ENCODE measurements at places on chromosomes 5 and 9.

DNA sequence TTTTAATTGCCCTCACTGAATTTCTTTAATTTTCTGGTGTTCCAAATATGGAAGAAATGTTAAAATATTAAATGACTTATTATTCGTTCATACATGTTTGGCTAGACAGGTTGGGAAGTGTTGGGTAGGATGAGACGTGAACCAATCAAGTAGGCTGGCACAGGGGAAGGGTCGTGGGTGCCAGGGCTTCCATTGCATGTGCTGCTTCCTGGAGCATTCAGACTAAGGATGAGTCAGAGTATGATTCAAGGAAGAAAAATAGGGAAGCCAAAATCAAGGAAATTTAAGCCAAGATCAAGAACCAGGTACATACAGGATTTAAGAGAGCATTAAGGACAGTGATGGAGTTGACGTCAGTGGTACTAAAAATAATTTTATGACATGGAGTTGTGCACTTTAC, 2068.0 kb downstream of the MAT2B start:
- DNase-seq, result peak; percentile 42

DNA sequence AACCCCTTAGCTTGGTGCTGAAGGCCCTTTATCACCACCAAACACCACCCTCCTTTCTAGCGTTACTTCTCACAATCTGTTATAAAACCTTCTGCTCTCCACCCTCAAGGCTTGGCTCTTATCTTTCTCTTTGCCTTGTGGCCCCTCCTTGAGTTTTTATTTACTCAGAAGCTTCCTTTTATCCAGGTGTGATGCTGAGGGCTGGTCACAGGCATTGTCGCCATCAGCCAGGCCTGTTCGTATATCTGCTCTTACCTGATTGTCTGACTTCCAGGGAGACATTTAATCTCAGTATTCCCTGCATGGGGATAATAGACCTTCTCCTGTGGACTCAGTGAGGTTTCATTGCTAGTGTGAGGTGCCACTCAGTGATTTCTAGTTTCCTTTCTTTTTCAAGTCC, 34.2 kb downstream of the MEGF10 start:
- DNase-seq, result no peak

- DNase-seq, result peak; percentile 88
Observed at GRCh38 chr9:136564379-136564988, 18.6 kb upstream of the NOTCH1 start.

GRCh38 chr9:87528969-87529368, 31.3 kb downstream of the DAPK1 start:
- no peak for DNase-seq

DNA sequence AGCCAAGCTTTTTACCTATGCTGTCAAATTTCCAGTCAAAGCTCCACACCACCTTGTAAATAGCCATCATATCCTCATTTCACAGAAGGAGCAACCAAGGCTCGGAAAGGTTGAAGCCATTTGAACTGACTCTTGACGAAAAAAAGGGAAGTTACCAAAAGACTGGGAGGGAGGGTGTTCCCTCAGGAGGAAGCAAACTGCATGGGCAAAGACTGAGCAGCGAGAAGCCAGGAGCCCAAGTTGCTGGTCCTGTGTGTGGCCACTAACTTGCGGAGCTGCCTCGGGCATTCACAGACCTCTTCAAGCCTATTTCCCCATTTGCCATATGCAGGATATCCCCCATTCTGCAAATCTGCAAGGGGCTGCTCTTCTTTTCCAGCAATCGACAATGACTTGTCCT, 37.4 kb downstream of the TTLL11 start:
- no peak for DNase-seq

DNA sequence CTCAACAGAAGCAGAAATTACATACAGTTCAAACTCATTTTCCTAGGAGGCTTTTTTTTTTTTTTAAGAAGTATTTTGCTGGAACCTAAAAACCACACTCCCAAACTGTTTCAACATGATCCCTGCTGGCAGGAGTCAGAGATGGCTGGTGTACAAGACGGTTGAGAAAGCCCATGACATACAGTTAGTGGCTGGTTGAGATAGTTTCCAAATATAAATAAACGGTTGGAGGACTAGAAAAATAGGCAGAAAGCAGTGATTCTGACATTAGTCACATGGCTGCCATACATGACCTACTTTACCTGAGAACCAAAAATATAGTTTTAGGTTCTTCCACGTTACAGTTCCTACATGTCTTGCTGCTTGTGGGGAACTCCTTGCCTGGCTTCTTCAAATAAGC, 31.7 kb upstream of the BASP1 start:
- DNase-seq, result peak; percentile 83

- DNase-seq, result no peak
Observed at GRCh38 chr5:82375488-82376244, 97.5 kb upstream of the RPS23 start.

GRCh38 chr9:92639124-92639523, 30.8 kb downstream of the IPPK start:
- DNase-seq, result no peak

GRCh38 chr5:92939428-92939827, 641.6 kb downstream of the NR2F1-AS1 start:
- no peak for DNase-seq

DNA sequence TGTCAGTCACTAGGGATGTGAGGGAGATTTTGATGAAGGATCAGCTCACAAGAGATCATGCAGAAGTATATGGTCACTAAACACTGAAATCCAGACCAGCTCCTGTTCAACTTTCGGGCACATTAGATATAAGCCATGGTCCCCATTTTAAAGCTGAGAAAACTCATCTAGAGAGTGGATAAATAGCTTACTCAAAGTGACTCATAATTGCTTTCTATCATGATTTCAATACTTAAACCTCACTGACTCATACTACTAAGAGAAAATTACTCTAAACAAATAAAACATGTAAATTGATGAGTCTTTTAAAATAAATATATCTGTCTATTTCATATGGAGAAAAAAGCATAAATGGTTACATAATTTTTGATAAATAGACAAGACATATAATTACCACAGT, 567.7 kb downstream of the TLR4 start:
- peak; percentile 38 for DNase-seq

DNA sequence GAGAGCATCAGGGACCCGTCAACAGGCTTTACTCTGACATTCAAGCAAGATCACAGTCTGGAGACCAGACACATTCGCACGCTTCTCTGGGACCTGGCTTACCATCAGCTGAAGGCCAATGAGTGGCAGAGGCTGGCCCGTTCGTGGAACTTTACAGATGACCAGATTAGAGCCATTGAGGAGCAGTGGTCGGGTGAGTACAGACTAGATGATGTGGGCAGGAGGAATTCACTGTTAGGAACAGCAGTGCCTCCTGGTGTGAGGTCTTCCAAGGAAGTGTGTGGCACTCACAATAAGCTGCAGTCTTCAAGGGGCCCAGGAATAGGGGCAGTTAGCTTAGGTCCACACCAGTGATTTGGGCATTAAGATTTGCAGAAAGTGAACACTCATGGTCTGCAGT, 50.4 kb downstream of the POC5 start:
- DNase-seq, result no peak

- peak; percentile 56 for DNase-seq
Observed at GRCh38 chr5:159061179-159061796, 38.4 kb downstream of the EBF1 start.

Measured in MCF 10A (cell line).